Stimulated activated CD8-positive, alpha-beta memory T cell treated with anti-CD3 and anti-CD28 coated beads, Interleukin-15, amount 100 ng/mL, for 24 hours (primary cell): ENCODE measurements at places on chromosomes 7 and 10.

DNA sequence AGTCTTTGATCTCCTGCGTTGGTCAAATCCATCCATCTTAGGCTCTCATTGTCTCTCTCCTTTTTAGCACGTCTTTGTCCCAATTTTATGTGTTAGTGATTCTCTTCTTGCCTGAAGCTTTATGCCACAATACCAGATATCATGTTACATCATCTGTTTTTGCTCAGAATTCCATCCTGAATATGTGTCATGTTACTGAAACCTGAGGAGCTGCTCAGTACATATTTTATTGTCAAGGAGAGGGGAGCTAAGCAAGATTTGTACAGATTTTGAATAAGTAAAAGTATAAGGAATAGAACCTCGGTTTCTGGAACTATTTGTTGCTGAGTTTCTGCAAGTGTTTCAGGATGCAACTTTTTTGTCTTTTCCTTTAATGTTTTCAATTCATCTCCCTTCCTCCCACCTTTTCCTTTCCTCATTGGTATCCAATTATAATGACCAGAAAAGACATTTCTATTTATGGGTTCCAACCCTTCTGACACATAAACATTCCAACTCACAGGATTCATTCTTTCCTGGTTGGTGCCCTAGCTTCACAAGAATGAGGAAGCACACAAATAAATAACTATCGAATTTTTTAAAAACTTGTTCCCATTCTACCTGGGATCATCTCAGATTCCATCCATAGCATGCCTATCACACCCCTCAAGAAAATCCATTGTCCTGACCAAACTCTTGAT, 291.8 kb downstream of the CRPPA start:
- no peak for DNase-seq

GRCh38 chr10:102431452-102432124, 786 bp downstream of the CUEDC2 start:
- no peak for DNase-seq

- no peak for DNase-seq
Observed at GRCh38 chr10:43198682-43199005, 60.4 kb downstream of the CSGALNACT2 start.

- no peak for DNase-seq
Observed at GRCh38 chr7:121449735-121450240, 53.7 kb upstream of the FAM3C start.

GRCh38 chr10:118272149-118272721, 69.9 kb downstream of the FAM204A start:
- DNase-seq = no peak

- no peak for DNase-seq
Observed at GRCh38 chr7:43637114-43637806, 54.4 kb downstream of the STK17A start.

GRCh38 chr10:124510759-124511158, 49.1 kb downstream of the LHPP start:
- DNase-seq = no peak

- DNase-seq = no peak
Observed at GRCh38 chr10:106560925-106561640, 603.4 kb downstream of the SORCS1 start.
